ENCODE measurements at places on chromosomes 7 and 10.

DNA sequence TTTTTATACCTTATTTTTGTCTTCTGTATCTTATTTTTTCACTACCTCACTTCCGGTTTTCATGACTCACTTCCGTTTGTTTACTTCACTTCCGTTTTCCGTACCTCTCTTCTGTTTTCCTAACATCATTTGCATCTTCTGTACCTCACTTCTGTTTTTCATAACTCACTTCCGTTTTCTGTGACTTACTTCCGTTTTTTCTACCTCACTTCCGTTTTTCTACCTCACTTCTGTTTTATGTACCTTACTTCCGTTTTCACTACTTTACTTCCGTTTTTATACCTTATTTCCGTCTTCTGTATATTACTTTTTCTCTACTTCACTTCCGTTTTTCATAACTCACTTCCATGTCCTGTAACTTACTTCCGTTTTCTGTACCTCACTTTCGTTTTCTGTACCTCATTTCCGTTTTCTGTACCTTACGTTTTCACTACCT lies 492.5 kb upstream of the AKR1E2 start:
- no peak for DNase-seq

- DNase-seq: peak; percentile 26
Measured at GRCh38 chr10:112374724-112375541, 1.0 kb downstream of the ACSL5 start.

DNA sequence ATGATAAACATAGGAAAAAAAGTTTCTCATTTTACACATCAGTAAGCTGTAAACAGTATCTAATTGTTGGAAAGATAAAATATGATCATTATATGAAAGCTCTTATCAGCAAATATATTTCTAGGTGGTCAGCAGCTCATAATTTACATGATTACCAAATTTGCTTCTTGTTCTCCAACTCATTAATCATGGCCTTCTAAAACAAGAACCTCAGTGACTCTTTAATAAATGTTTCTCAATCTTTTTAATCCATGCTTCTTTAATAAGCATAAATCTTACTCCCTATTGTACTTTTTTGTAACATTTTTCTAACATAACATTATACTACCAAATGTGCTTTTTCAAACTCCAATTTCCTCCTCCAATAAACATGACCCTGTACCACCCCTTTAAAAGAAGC lies 5.9 kb downstream of the ITGB1 start:
- no peak for DNase-seq

DNA sequence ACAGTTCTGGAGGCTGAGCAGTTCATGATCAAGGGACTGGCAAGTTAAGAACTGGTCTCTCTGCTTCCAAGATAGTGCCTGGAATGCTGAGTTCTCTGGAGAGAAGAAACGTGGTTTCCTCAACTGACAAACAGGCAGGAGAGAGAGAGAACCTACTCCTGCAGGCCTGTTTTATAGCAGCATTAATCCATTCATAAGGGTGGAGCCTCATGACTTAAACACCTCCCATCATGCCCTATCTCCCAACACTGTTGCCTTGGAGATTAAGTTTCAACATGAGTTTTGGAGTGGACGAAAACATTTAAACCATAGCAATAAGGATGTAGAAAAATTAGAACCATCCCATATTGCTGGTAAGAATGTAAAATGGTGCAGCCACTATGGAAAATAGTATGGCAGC lies 32.3 kb upstream of the IMMP2L start:
- no peak for DNase-seq

GRCh38 chr7:101841328-101841727 lies 23.9 kb downstream of the CUX1 start:
- no peak for DNase-seq

GRCh38 chr10:97321032-97321803 lies 2.1 kb downstream of the FRAT1 start:
- DNase-seq: no peak

- DNase-seq: no peak
Measured at GRCh38 chr10:34869135-34869836, 54.2 kb upstream of the PARD3 start.

Data from iris pigment epithelial cell (primary cell).